EH (cell line): ENCODE measurements at places on chromosomes 16 and 17.

DNA sequence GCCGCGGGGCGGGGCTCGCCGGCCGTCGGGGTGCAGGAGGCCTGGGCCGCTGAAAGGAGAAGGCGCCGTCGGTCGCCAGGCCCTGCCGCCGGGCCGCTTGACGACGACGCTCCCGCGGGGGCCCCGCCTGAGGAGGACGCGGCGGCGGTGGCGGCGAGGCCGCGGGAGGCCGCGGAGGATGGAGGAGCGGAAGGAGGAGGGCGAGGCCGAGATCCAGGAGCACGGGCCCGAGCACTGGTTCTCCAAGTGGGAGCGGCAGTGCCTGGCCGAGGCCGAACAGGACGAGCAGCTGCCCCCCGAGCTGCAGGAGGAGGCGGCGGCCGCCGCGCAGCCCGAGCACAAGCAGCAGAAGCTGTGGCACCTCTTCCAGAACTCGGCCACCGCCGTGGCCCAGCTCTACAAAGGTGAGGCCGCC lies 430 bp downstream of the HAPSTR1 start:
- DNase-seq: peak; percentile 35

DNA sequence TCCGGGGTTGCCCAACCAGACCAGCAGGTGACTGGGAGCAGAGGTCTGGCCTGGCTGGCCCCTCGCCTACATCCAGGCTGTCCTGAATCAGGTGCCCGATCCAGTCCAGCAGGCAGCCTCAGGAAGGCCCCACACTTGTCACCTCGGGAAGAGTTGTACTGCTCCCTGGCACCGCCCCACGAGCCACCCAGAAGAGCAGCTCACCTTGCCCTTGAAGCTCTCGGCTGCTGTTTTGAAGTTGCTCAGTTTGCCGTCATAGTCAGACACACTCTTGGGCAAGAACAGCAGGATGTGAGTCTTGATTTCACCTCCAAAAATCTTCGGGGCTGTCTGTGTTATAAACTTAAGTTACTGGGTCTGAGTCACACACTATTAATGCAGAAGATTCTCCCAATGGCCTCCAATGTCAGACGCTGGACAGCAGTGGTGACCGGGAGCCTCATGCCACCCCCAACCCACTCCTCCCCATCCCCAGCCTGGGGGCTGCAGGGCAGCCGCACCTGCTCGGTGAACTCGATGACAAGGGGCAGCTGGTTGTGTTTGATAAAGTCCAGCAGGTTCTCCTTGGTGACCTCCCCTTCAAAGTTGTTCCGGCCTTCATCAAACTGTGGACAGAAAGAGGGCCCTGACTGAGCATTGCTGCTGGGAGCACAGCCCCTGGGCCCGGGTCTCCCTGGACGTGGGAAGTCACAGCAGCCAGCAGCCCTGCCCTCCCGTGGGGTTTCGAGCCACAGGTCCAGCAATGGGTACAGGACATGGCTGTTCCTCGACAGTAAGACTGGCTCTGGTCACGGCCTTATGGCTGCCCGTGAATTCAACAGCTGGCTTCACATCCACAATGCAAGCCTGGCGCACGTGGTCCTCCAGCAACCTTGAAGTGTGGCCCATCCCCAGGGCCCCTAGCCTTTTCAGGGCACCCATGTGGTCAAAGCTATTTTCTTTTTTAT lies 12.2 kb upstream of the PPP1R27 start:
- DNase-seq: no peak

DNA sequence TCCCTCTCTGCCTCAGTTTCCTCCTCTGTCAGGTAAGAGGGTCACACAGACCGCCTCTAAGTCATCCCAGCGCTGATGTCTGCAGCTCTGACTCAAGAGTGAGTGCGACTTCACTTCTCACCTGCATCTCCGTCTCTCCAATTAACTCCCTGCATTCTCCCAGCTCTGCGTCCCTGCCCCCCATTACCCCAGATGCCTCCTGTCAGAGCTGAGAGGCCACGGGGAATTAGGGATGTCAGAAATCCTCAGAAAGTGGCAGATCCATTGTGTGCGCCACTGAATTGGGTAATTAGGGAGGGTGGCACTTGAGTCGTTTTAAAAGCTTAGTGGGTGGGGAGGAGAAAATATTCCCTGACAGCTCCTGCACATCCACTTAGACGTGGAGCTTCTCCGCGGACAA lies 885.4 kb upstream of the EEF2KMT start:
- DNase-seq: no peak

DNA sequence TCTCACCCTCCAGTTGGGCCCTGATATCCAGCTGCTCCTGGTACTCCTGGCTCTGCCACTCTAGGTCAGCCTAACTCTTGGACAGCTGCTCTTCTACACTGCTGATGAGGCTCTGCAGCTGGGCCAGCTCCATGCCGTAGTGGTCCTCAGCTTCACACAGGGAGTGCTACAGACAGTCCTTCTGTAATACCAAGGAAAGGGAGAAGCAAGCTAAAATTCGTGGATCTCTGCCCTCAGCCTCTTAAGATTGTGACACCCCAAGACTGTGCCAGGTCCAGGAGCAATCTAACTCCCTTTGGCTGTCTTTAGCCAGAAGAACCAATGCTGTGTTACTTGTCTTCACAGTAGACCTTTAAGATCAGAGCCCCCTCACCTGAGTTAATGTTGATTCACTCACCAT lies 7.7 kb upstream of the KRT38 start:
- no peak for DNase-seq

DNA sequence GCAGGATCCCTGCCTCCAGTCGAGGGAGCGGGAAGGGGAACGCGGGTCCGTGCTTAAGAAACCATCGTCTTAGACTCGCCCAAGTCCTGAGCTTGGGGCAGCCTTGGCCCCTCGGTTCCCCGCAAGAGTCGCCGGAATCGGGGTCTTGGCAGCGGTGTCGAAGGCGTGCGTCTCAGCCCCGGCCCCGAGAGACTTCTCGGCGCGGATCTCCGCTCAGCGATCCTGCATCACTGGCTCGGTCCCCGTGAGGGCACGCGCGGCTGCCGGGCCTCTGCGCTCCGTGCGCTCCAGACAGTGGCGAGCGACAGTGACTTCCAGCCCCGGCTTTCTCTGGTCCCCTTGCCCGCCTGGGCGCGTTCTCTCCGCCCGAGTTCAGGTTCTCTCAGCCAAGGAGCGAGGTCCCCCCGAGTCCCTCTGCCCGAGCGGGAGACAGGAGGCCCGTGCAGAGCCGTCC lies 380 bp downstream of the HS3ST3A1 start:
- DNase-seq: peak; percentile 49

- no peak for DNase-seq
Measured at GRCh38 chr16:19760356-19761060, 42.4 kb downstream of the IQCK start.

- no peak for DNase-seq
Measured at GRCh38 chr16:73921295-73921694, 375.3 kb upstream of the PSMD7 start.

GRCh38 chr16:80080287-80080851 lies 460.4 kb upstream of the DYNLRB2 start:
- no peak for DNase-seq

DNA sequence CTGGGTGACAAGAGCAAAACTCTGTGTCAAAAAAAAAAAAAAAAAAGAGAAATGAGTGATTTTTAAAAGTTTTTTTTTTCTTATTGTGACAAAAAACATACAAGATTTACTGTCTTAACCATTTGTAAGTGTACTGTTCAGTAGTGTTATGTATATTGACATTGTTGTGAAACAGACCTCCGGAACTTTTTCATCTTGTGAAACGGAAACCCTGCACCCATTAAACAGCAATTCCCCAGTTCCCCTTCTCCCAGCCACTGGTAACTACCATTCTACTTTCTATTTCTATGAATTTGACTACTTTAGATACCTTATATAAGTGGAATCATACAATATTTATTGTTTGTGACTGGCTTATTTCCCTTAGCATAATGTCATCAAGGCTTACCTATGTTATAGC lies 18.7 kb downstream of the DUS2 start:
- no peak for DNase-seq

GRCh38 chr17:1180958-1181752 lies 1.4 kb upstream of the ABR start:
- no peak for DNase-seq

DNA sequence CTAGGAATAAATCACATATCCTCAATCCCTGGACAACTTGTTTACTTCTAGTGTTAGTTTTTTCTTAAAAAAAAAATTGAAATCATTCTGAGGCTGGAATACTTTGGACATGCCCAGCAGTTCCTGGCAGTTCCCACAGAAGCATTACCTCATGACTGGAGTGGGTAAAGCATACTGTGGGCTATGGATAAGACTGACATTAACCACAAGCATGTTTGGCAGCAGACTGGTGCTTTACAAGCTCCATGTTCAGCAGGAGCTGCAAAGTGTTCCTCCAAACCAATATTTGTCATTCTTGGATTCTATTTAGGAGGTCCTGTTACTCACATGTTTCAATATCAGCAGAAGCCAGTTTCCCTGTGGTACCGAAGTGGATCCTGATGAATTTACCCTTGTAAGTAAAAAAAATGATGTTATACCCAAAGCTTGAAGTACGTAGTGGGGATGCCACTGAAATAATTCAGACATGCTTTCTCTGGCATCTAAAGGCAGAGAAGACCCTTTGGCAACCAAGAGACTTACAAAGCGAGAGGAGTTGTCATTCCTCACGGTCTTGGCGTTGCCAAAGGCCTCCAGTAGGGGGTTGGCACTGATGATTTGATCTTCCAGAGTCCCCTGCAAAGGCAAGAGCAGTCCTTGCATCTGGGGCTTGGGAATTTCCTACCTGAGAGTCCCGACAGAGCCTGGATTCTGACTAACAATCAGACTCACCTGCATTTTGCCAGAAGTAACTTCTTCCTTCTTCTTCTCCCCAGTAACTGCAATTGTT lies 4.9 kb downstream of the MYH1 start:
- DNase-seq: peak; percentile 52

- DNase-seq: no peak
Measured at GRCh38 chr17:79945591-79946255, 89.9 kb downstream of the TBC1D16 start.

- DNase-seq: no peak
Measured at GRCh38 chr16:57026778-57027062, 37.4 kb downstream of the NLRC5 start.

GRCh38 chr16:4058386-4058785 lies 57.9 kb downstream of the ADCY9 start:
- no peak for DNase-seq

DNA sequence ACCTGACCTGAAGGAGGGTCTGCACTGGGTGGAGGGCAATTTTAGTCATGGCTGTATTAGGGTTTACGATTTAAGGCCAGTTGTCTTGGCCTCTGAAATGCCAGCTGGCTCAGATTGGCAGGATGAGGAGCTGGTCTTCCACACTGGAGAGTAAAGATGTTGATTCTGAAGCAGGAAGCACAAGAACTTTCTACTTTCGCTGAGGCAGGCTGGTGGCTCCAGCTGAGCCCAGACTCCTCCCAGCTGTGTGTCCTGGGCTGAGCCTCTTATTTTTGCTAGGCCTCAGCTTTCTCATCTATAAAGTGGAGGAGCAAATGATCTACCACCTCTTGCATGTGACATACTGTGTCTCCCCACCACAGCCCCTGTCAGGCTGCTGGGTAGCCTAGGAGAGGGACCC lies 74.4 kb downstream of the MRM1 start:
- DNase-seq: no peak

- no peak for DNase-seq
Measured at GRCh38 chr17:68843522-68843921, 111.7 kb downstream of the ABCA8 start.

DNA sequence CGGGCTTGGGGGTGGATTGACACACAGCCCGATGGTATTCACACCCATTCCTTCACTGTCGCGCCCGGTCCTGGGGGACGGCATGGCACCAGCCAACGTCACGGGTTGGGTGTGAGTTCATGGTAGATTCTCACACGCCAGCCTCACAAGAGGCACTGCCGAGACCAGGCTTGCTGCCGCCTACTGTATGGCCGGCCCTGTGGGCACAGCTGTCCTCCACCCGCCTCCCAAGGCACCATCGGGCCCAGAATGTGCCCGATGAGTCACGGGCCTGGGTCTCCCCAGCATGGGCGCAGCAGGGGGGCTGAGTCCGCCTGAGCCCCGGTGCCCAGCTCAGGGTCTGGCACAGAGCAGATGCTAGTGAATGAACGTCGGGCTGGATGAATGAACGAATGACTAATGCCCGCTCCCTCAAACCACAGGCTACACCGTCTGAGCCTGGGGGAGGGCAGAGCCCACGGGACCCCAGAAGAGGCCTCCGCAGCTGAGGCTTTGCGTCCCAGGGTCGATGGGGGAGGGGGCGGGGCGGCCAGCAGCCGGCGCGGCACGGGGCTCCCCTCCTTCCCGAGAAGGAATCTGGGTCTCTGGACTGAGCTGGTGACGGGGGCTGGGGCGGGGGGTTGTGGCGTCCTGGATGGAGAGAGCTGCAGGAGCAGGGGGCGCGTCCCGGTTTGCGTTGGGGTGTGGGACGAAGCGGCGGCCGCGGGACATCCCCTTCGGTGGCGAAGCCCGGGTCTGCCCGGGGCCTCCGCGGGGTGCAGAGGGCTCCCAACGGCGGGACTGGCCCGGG lies 829 bp downstream of the PITPNM3 start:
- peak; percentile 45 for DNase-seq

DNA sequence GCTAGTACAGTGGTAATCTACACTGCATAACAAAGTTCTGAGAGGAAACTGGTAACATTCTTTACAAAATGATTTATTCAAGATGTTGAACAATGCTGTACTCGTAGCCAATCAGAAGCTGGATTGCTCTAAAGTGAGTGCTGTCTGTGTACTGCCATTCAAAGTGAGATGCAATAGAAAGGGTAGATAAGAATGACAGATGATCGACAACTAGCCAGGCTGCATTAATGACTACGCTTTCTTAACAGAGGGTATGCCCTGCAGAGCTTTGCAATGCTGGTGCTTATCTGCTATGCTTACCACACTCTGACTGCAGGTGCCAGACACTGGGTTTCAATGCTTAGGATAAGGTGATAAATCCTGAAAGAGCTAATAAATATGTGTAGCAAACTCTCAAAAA lies 46.1 kb upstream of the SLC25A19 start:
- no peak for DNase-seq

GRCh38 chr17:34201767-34202166 lies 53.3 kb upstream of the CCL2 start:
- DNase-seq: no peak

- no peak for DNase-seq
Measured at GRCh38 chr17:64157669-64158180, 27.8 kb upstream of the ERN1 start.

DNA sequence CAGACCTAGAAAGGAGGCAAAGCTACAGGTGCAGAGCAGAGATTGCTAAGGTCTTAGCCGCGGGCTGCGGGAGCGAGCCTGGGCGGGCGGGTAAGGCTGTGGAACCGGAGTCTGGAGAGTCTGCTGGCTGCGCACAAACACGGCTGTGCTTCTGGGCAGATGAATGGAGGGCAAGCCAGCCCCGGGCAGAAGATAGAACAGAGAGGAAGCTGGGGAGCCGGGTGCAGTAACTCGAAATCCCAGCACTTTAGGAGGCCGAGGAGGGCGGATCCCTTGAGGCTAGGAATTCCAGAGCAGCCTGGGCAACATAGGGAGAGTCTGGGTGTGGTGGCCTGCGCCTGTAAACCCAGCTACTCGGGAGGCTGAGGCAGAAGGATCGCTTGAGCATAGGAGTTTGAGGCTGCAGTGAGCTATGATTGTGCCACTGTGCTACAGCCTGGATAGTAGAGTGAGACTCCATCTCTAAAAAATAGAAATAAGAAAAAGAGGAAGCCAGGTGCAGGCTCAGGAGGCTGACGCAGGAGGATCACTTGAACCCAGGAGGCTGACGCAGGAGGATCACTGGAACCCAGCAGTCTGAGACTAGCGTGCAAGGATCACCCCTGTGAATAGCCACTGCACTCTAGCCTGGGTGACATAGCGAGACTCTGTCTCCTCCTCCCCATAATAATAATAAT lies 56.3 kb downstream of the PITPNC1 start:
- DNase-seq: no peak
